Small intestine (tissue), 16 donors: ENCODE measurements at places on chromosomes 4 and X. TPM values are rescaled to one million over a fixed set of nuclear protein-coding genes. Genes with fewer than 3 reads are reported as not detected.

DNA sequence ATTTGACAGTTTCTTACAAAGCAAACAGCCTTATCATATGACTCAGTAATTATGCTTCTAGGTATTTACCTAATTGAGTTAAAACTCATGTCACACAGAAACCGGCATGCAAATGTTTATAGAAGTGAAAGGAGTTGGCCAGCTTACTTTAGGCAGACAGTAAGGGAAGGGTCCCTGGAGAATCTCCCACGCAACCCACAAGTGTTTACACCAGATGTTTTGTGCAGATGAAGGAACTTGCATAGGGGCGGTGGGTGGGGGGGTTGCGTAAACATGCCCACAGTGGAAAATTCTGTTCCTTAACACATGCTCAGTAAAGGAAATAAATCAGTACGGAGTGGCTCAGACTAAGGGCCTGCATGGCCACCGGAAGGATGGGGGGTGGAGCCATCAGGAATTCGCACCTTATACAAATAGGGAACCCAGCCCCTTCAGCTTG, 330.5 kb upstream of the AADAT start:
- H3K36me3 ChIP-seq, result no peaks in the 10 kb centered on the region
- H3K4me3 ChIP-seq, result no peak overlapping the region
- H3K27me3 ChIP-seq, result no peaks in the 10 kb centered on the region
- H3K27ac ChIP-seq, result no peak overlapping the region

DNA sequence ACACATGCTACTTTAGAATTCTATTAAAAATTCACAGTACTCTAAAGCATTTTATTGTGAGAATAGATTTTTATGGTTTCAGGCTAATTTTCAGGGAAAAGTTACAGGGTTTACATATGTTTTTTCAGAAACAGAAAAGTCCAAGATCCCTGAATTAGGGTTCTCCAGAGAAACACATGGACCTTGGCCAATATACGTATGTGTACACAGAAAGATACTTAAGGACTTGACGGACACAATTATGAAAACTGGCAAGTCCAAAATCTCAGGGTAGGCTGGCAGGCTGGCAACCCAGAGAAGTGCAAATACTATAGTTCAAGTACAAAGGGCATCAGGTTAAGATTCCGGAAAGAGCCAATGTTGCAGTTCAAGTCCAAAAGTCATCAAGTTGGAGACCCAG, 1897.8 kb upstream of the PCDH10 start:
- no peak overlapping the region for H3K4me3 ChIP-seq
- no peaks in the 10 kb centered on the region for H3K36me3 ChIP-seq

DNA sequence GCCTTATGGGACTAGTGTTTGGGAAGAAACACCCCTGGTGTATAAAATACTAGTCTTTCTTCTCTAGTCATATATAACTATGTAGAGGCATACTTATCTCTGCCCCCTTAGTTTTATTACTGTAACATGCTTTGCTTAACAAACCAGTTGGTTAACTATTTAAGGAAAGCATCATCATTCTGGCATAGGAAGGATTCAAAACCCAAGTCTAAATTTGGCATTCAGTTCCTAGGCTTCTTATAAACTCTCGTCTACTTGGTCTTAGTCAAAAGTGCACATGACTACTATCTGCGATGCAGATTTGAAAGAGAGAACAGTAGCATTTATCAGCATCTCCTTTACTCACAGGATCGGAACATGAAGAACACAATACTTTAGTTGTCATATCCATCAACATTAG, 111.3 kb downstream of the MFAP3L start:
- H3K4me3 ChIP-seq, result no peak overlapping the region
- no peaks in the 10 kb centered on the region for H3K4me1 ChIP-seq
- no peaks in the 10 kb centered on the region for H3K36me3 ChIP-seq
- H3K27me3 ChIP-seq, result no peaks in the 10 kb centered on the region

GRCh38 chr4:92864096-92864495, 560.3 kb downstream of the GRID2 start:
- no peak for DNase-seq
- no peaks in the 10 kb centered on the region for H3K27me3 ChIP-seq
- H3K36me3 ChIP-seq, result no peaks in the 10 kb centered on the region

DNA sequence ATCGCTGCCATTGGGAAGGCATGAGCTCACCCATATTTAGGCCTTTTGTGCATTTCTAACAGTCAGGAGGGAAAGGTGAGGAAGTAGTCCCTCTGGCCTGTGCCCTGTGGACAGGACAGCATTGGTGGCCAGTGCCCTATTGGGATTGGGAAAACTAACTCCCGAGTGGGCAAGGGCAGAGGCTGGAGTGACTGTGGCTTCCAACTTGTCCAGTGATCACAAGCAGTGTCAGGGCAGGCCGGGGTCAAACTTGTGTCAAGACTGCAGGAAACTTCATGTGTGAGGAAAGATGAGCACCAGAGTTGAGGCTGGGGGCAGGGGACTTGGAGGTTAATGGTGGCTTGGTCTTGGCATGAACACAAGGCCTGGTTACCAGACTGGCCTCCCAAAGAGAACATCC, 286.2 kb upstream of the FAM47C start:
- no peak for DNase-seq
- H3K36me3 ChIP-seq, result no peaks in the 10 kb centered on the region
- H3K4me1 ChIP-seq, result no peaks in the 10 kb centered on the region
- no peak overlapping the region for H3K27ac ChIP-seq

- H3K4me1 ChIP-seq, result no peaks in the 10 kb centered on the region
- DNase-seq, result no peak
- no peaks in the 10 kb centered on the region for H3K36me3 ChIP-seq
- H3K27me3 ChIP-seq, result no peaks in the 10 kb centered on the region
- H3K27ac ChIP-seq, result no peak overlapping the region
- no peak overlapping the region for H3K4me3 ChIP-seq
Observed at GRCh38 chrX:30144971-30145731, 70.2 kb upstream of the MAGEB2 start.

ELOVL6 gene
- 2.7 TPM for polyA plus RNA-seq

- no peak overlapping the region for H3K4me3 ChIP-seq
- no peaks in the 10 kb centered on the region for H3K36me3 ChIP-seq
- peak; percentile 51 for DNase-seq
Observed at GRCh38 chrX:19904778-19905367, 17.5 kb upstream of the SH3KBP1 start.

SLC4A4 gene
- 15.7 TPM for polyA plus RNA-seq

GRCh38 chr4:176793060-176793605, 411 bp upstream of the VEGFC start:
- H3K27ac ChIP-seq, result no peak overlapping the region
- no peaks in the 10 kb centered on the region for H3K36me3 ChIP-seq
- no peaks in the 10 kb centered on the region for H3K27me3 ChIP-seq
- no peaks in the 10 kb centered on the region for H3K4me1 ChIP-seq

DNA sequence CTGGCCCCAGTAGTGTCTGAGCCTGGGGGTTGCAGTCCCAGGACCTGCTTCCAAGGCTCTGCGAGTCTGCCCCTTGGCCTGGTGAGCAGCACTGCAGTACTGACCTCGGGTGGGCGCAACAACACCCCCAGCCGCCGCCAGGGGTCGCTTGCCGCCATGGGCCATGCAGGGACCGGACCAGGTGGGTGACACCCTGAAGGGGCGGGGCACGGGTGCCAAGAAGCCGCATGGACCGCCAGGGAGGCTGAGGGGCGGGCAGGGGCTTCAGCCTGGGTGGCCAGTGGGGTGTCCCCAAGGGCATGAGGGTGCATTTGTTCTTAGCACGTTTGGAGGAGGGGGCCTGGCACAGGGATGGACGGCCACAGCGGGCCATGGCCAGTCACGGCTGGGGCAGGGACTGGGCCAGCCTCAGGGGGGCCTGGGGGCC, 25.0 kb downstream of the TACC3 start:
- peak; percentile 80 for DNase-seq
- no peaks in the 10 kb centered on the region for H3K27me3 ChIP-seq
- peaks cover 2% of the 10 kb centered on the region for H3K36me3 ChIP-seq
- no peak overlapping the region for H3K4me3 ChIP-seq
- H3K27ac ChIP-seq, result no peak overlapping the region

- no peaks in the 10 kb centered on the region for H3K27me3 ChIP-seq
- no peak overlapping the region for H3K4me3 ChIP-seq
Observed at GRCh38 chr4:188841523-188841922, 702.3 kb downstream of the TRIML1 start.

TMPRSS11B gene
- polyA plus RNA-seq, result 0.12 TPM

GRCh38 chr4:78776729-78777575, 802 bp downstream of the BMP2K start:
- peak overlapping the region; percentile 94 for H3K4me3 ChIP-seq
- peak; percentile 71 for DNase-seq
- peak overlapping the region; percentile 85 for H3K27ac ChIP-seq
- peaks cover 25% of the 10 kb centered on the region for H3K4me1 ChIP-seq
- no peaks in the 10 kb centered on the region for H3K27me3 ChIP-seq

DNA sequence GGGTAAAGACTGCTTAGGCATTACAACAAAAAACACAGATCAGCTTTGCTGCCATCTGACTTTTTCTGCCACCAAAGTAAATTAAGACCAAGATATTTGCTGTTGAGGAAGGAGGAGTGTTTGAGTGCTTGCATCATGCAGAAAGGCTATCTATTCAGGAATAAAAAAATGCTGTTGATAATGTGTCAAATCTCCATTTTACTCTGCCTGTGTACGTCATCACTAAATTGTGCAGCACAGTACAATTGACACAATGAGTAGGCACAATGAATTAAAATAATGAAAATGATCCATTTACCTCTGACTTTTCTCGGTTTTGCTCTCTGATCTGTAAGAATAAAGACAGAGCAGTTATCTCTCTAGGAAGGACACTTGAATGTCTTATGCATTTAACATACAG, 56.3 kb downstream of the NKX6-1 start:
- no peak overlapping the region for H3K4me3 ChIP-seq
- no peak overlapping the region for H3K27ac ChIP-seq
- no peaks in the 10 kb centered on the region for H3K4me1 ChIP-seq
- no peak for DNase-seq
- H3K36me3 ChIP-seq, result no peaks in the 10 kb centered on the region
- H3K27me3 ChIP-seq, result no peaks in the 10 kb centered on the region

- H3K27ac ChIP-seq, result no peak overlapping the region
- DNase-seq, result no peak
Observed at GRCh38 chr4:568351-568652, 7.8 kb downstream of the TMEM271 start.

DNA sequence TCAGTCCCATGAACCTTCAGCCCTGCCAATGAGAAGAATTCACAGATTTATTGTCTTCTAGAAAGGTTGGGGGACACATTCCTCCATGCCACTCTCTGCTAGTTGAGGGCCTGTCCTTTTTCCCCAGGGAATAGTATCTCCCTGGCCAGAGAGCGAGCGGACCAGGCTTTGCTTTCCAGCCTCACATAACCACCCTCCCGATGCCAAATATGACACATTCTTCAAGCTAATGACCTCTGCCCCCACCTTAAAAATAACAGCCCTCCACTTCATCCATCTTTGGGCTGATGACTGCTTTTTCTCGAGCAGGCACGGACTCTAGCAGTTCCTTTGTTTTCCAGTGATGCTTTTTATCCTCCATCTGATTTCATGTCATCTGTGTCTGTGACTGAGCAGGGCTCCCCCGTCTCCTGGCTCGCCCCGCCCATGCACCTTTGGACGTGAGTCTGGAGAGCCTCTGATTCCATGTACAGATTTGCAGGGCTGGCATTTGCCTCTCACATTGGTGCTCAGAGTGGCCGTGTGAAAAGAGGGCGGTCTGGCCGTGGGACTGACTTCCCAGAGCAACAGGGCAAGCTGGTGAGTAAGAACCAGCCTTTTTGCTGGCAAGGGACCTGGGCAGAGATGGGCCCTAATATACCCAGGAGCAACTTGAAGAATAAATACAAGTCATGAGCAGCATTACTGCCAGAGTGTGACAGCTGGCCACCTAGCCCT, 279.8 kb downstream of the BCOR start:
- H3K36me3 ChIP-seq, result no peaks in the 10 kb centered on the region
- peak; percentile 61 for DNase-seq
- H3K4me1 ChIP-seq, result no peaks in the 10 kb centered on the region
- H3K27me3 ChIP-seq, result no peaks in the 10 kb centered on the region

UGT2A1 gene
- not detected for polyA plus RNA-seq

DCK gene
- polyA plus RNA-seq, result 17.6 TPM

HPSE gene
- 0.45 TPM for polyA plus RNA-seq

SH2D1A gene
- polyA plus RNA-seq, result 0.54 TPM

TEX13D gene
- polyA plus RNA-seq, result not detected

- no peaks in the 10 kb centered on the region for H3K36me3 ChIP-seq
- H3K4me3 ChIP-seq, result no peak overlapping the region
- H3K4me1 ChIP-seq, result no peaks in the 10 kb centered on the region
- H3K27me3 ChIP-seq, result no peaks in the 10 kb centered on the region
Observed at GRCh38 chr4:4356106-4357041, 30.5 kb upstream of the NSG1 start.

NAAA gene
- 11.4 TPM for polyA plus RNA-seq

IRS4 gene
- not detected for polyA plus RNA-seq

DNA sequence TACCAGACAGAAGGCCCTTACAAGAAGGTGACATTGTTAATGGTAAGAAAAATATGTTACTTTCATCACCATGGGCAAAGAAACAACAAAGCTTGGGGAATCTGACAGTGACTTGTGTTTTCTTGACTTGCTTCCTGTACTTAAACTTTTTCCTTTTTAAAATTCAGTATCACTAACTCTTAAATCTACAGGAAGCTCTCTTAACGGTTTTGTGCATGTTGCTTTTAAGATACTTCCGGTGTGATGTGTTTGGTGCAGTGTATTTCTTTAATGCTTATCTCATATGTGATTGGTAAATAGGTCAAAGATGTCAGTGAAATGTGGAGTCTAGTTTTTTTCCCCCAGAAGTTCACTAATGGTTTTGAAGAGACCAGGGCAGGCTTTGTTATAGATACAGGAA, 45.2 kb downstream of the ADH5 start:
- H3K36me3 ChIP-seq, result no peaks in the 10 kb centered on the region
- DNase-seq, result no peak
- H3K27ac ChIP-seq, result no peak overlapping the region
- no peak overlapping the region for H3K4me3 ChIP-seq

SOX3 gene
- not detected for polyA plus RNA-seq

MID1IP1 gene
- polyA plus RNA-seq, result 24.2 TPM

- H3K27me3 ChIP-seq, result no peaks in the 10 kb centered on the region
- no peak overlapping the region for H3K4me3 ChIP-seq
- no peak overlapping the region for H3K27ac ChIP-seq
- no peaks in the 10 kb centered on the region for H3K4me1 ChIP-seq
- no peaks in the 10 kb centered on the region for H3K36me3 ChIP-seq
- peak; percentile 42 for DNase-seq
Observed at GRCh38 chr4:169024762-169025161, 14.7 kb upstream of the CBR4 start.

DNA sequence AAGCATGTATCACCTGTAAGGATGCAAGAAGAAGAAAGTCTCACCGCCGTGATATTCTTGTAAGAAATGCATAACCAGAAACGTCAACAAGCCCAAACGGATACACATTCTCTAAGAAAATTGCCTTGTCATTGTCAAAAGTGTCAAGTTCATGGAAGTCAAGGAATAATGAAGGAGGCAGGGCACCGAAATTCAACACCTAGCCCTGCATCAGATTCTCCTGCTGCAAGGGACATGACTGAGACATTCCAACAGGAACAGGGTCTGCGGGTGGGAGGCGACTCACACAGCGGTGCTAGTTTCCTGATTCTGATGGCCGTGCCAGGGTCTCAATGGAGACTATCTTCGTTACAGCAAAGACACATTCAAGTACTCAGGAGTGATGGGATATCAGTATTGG, 26.7 kb downstream of the IRF2 start:
- peaks cover 5% of the 10 kb centered on the region for H3K4me1 ChIP-seq
- no peaks in the 10 kb centered on the region for H3K27me3 ChIP-seq
- no peak overlapping the region for H3K27ac ChIP-seq
- peaks cover 34% of the 10 kb centered on the region for H3K36me3 ChIP-seq
- no peak overlapping the region for H3K4me3 ChIP-seq

MGARP gene
- 0.89 TPM for polyA plus RNA-seq

TBC1D9 gene
- 6.8 TPM for polyA plus RNA-seq

GRCh38 chrX:10365532-10366265, 208.9 kb downstream of the CLCN4 start:
- no peak for DNase-seq
- H3K27ac ChIP-seq, result no peak overlapping the region
- H3K27me3 ChIP-seq, result no peaks in the 10 kb centered on the region
- H3K4me3 ChIP-seq, result no peak overlapping the region
- H3K4me1 ChIP-seq, result no peaks in the 10 kb centered on the region
- no peaks in the 10 kb centered on the region for H3K36me3 ChIP-seq
